ENCODE measurements at places on chromosomes 2 and 18.

DNA sequence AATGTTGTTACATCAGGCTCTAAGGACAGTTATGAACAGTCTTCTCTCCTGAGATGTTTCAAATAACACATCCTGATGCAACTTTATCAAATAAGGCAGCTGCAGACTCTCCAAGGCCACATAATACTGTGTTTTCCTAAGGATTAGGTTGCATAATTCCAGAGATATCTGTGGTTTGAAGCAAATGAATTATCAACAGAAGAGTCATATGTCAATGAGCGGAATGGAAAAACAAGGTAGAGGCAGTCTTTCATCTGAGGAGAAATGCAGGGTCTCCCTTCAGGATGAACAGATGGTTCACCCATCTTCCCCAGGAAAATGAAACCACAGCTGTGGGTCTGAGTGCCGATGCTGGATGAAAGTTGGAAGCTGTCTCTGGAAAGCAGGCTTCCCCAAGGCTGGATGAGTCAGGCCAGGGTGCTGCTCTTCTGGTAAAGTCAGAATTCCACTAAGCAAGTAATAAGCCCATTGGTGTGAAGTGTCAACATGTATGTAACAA, 22.2 kb downstream of the LYG1 start:
- no peak for DNase-seq

DNA sequence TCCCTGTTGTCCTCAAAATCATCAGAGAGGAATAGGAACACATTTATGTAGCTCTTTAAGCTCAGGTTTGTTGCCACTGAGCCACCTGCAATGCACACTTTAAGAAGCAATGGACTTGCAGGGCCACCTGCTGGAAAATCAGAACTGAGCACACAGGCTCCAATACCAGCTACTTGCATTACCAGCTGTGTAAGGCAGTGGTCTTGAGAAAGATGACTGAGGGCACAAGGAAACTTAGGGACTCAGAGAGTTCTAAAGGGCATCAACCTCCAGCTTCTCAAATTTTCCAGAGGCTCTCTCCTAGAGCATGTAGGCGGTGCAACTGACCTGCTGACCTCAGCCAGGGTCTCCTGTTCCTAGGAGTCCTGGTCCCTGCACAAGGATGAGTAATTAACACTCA, 2.5 kb upstream of the CNDP2 start:
- DNase-seq = peak; percentile 56

DNA sequence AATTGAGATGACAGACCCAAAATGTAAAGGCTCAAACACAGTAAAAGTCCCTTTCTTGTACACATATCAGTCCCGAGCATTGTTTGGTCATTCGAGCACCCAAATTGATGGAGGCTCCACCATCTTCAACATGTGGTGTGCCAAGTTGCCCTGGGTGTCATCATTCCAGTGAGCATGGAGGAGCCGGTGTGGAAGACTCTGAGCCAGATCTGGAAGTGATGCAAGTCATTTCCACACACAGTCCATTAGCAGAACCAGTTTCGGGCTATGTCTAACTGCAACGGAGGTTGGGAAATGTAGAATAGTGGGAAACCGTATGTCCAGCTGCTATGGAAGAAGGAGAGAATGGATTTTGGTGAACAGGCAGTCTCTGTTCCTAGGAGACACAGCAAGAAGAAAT, 40.9 kb upstream of the BZW1 start:
- DNase-seq = no peak

DNA sequence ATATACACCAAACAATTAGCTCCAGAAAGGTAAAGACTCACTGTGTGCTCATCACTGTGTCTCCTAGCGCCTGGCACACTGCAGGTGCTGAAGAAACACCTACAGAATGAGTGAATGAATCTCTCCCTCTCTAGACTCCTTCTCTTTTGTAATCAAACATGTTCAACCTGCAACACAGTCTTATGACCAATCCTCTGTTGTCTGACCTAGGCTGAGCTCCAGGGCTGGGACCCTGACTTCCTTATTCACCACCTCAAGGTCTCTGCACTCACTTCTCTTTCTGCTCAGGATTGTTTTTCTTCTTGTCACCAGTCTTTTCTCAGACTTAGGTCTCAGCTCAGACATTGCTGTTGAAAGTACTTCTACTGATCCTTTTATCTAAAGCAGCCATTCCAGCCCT, 9.8 kb downstream of the CKAP2L start:
- no peak for DNase-seq

DNA sequence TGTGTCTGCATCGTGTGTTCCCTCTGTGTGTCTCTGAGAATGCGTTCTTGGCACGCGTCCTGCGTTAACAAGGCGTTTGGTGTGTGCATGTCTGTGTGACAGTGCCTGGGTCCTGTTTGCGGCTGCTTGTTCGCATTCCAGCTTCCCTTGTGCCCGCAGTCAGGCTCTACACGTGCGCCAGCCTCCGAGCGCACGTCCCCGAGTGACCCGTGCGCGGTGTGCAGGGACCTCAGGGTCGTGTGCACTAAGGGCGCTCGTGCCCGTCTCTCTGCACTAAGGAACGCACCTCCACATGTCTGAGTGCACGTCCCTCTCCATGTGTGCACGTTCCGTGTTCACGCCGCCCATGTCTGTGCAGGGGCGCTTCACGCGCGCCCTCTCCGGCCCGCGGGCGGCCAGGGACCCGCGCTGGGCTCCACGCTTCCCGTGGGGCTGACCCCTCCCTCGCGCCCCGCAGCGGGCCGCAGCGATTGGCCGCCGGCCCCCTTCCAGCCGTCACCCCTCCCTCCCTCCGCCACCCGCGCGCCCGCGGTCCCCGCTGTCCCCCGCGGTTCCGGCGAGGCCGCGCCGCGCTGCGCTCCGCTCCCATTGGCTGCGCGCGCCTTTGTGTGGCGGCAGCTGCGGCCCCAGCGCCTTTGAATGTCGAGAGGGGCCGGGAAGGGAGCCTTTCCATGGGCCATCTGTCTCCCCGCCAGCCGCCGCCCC, 229.4 kb downstream of the HAUS1 start:
- DNase-seq = no peak

DNA sequence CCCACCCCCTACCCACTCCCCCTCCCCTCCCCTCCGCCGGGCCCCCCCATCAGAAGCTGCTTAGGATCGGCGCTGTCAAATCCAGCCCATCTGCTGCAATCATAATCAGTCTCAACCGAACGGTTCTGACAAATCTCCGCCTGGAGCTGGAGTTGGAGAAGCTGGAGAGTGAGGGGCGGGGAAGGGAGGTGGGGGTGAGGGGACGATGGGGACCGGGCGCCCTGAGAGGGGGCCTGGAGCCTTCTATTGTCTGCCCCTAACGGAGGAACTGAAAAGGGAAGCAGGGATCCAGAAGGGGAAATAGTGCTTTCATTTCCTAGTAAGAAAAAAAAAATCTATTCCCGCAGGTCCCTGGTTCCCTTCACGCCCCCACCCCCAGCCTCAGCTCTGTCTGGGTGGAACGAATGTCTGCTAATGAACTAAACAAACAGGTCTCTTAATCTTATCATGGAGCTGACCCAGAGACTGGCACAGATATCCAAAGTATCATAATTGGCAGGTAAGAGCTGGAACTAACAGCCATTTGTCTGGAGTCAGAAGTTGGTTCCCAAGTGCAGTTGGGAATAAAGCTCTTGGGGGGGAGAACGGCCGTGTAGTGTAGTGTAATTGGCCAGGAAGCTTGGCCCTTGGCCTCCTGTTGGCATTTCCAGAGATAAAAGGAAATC, 301.2 kb downstream of the NCKAP5 start:
- no peak for DNase-seq

DNA sequence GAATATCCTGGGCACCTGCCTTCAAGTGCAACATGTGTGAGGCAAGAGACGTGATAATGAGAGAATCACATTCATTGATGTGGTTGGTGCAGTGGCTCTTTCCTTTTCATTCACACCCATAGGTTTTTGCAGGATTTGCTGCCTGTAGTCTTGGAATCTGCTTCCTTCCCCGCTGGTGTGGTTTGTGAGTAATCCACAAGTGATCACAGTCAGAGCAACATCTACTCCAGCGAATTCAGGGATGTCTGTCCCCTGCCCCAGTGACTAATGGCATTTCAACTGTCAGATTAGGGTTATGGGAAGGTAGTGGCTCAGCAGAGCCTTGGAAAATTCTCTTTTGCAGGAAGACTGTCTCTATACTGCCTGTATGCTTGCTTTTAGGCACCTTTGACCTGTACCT, 225.5 kb upstream of the RBMS1 start:
- no peak for DNase-seq

DNA sequence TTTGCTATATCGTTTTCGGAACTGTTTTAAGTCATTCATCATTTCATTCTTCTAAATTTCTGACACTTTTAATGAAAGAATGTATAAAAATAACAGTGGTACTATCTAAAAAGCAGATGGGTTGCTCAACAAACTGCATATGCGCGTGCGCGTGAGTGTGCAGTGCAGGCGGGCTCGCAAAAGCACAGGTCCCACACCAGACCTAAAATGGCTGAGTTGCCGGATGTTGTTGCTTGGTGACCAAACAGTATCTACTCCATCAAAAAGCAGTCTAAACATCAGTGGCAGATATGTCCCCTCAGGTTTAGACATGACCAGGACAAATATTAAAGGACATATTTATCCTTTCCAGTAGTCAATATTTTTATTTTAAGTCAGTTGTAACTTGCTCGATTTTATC, 5.1 kb downstream of the NOL4 start:
- no peak for DNase-seq

GRCh38 chr18:44036501-44036900, 644.2 kb upstream of the SETBP1 start:
- no peak for DNase-seq

DNA sequence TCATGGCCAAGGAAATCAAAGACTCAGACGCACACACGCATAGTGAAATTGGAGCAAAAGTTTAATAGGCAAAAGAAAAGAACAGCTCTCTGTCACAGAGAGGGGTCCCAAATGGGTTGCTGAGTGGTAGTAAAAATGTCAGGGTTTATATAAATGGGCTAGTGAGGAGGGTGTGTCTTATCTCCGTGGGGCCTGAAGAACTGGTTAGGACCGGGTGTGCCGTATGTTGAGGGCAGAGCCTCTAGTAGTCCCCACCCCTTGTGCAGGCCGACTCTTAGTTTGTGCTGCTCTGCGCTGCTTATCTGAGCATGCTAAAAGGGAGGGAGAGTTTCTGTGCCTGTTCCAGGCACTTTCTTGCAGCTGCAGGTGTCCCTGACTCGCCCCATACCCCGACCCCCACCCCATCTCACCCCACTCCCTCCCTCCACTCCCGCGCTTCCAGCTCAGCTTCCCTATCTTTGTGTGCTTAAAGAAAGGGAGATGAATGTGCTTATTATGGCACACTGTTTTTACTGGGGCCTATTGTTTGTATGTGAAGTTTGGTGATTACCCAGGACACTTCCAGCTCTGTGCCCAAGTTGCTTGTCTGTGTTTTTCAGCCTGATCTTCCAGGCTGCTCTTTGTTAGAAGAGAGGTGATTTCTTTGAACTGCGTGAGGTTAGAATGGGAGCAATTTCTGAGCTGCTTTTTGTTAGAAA, 167.4 kb downstream of the SPAG16 start:
- DNase-seq = no peak

DNA sequence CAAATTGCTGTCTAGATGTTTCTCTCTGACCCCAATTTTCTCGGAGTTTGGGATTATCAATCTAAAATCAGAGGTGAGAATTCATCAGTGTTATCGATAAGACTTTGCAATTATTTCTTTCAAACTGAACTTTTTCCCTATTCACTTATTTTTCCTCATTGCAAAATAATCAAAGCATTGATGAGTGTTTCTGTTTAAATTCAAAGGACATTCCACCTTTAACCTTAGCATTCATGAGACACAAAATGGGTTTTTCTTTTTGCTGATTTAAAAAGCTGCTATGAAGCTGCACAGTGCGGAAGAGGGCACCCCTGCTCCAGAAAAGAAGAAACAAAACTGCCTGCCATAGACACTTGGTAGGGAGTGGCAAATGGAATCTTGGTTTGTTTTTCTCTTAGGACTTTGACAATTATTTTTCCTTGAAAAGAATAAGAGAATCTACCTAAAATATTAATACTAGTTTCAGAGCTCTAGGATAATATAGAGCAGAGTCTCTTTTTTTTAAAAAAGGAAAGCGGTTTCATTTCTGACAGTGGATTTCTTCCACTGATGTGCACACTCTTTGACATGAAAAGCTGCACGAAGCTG, 203.4 kb downstream of the TGIF1 start:
- no peak for DNase-seq

- DNase-seq = no peak
Observed at GRCh38 chr2:41420872-41421271, 626.9 kb upstream of the PKDCC start.

DNA sequence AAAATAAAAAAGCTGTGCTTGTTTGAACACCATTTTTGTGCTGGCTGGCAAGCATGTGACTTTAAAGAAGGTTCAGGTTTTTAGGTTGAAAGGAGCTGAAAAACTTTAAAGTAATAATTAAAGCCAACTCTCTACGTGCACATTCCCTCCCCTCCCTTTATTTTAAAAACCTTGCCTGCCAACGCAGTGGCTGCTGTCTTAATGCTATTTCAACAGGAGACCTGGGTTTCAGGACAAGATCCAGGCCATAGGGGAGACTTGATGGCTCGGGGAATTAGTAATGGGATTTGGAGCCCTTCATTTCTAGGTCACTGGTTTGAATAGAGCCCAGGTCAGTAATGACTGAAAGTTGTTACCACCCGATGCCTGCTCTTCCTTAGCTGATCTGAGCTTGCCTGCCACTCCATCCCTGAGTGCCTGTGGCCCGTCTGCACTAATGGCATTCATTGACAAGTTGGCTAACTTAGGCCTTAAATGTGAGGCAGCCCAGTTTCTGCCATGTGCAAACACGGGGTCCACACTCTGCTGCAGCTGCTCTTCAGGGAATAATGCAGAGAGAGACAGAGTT, 1233.2 kb upstream of the ZEB2 start:
- DNase-seq = no peak

- DNase-seq = no peak
Observed at GRCh38 chr2:158127380-158127804, 25.7 kb downstream of the UPP2 start.

DNA sequence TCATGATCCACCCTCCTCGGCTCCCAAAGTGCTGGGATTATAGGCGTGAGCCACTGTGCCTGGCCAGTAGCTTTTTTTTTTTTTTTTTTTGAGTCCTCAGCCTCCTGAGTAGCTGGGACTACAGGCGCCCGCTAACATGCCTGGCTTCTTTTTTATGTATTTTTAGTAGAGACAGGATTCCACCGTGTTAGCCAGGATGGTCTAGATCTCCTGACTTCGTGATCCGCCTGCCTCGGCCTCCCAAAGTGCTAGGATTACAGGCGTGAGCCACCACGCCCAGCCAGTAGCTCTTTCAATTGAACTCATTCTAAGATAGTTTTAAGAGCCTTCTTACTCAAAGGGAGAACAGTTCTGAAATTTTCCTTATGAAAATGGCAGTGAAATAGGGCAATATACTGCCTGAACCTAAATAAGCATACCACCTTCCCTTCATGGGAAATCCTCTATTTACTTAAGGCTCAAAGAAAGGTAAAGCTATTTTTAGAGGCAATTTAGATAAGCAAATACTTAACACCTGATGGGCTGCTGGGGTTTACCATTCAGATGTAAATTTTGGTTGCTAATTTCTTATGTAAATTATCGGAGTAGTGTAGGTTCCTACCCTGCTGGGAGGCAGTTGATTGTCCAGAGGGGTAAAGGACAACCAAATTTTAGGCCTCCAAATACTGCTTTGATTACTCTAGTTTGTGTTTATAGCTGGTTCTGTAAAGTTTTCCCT, 144.7 kb downstream of the GREB1L start:
- DNase-seq = no peak
